ENCODE measurements at places on chromosomes 1 and 21.
A peak's percentile ranks its signal among the peaks of the same experiment; 100 is the strongest.

DNA sequence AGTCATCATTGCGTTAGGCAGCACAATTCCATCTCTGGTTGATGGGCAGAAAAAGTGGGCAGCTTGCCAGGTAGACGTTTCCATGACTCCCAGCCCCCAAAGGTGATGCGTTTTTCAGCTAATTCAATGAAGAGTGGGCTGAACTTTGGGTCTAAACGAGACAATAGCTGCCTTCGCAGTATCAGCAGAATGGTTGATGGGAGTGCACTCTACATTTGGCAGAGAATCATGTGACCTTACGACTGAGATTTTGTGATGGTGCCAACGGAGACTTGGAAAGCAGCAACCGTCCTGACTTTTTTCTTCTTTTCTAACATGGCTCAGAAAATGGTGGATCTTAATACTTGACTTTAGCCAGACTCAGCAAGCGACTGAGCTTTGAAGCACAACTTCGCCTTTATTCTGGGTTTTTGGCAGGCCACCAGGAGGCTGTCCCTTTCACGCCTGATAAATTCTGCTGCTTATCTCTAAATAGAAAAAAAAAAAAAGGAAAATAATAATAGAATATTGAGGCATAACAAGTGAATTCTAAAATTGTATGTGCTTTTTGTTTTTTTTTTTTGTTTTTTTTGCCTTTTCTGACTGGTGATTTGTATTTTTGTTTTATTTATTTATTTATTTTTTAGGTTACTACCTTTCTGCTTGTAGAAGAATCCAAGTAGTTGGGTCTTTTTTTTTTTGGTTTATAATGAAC, 804.8 kb downstream of the USP25 start:
- DNase-seq: no peak

DNA sequence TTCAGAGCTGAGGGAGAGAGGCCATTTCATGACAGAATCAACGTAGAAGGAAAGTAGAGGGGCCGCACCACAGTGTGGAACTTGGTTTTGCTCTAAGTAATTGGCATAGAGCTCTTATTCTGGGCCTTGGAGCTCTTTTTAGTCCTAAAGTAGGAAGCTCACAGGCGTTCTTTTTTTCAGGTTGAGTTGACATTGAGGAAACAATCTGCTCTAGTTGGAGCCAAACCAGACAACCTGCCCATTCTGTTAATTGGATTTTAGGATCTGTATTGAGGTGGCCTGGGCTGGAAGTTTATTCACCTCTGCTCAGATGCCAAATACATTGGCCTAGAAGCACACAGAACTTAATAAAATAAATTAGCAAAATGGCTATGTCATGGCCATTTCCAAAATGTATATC, 1093.9 kb downstream of the ADGRL2 start:
- no peak for DNase-seq

GRCh38 chr1:1358433-1359271, at the start of gene MXRA8:
Gene MXRA8 (minus strand): TSS chr1:1358555. CDS start chr1:1358504, 51 bp downstream.
- DNase-seq: no peak

DNA sequence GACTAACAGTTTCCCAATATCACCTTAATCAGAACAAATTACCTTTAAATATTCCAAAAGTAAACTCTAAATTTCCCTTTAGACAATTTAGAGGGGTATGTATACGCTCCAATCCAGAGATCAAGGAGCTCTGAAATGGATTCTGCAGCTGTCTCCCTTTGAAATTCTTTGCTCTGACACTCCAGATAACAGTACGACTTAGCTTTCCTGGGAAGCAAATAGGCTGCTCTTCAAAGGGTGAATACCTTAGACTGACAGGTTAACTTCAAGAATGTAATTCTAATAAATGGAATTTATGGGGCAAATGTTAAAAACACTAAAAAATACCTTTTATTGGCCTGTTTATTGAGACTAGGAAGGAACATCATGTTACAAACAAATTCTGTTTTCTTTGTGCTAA, 357.2 kb downstream of the USP25 start:
- no peak for DNase-seq

DNA sequence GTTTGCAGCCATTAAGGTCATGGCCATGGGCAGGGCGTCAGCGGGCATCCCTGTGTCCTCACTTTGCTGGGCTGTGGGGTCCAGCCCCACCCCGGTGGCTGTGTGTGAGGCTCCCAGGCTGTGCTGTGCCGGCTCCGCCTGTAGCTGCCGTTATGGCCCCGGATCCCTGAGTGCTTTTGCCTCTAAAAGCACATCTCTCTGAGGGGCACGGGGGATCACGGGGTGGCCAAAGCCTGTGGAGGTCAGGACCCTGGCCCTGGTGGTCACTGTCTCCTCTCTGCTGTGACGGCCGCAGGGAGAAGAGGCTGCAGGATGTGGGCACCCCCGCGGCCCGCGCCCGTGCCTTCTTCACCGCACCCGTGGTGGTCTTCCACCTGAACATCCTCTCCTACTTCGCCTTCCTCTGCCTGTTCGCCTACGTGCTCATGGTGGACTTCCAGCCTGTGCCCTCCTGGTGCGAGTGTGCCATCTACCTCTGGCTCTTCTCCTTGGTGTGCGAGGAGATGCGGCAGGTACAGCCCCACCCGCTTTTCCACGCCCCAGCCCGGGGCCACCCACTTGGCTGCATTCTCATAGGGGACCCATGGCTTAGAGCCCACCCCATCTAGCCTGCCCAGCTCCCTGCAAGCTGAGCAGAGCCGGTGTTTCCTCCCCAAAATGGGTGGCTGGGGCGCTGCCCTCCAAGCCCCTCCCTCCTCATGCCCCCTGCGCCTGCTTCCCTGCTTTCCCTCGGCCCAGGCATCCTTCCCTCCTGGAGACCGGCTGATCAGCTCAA, 48.2 kb downstream of the TRPM2 start:
- no peak for DNase-seq

DNA sequence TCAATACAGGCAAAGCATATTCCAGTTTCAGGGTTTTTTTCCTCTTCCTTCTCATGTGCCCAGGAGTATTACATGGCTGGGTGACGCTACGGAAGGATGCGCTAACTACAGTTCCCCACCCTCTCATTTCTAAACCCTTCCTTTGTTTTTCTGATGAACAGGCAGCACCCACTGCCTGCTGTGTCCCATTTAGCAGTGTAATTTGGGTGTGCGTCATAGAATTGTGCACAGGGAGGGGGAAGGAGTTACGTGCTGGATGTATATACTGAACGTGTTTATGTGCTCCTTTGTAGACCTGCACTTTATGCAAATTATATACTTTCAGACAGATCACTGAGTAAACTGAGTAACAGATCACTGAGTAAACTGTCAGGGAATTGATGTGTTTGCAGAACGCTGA, 44.5 kb downstream of the ELAPOR1 start:
- no peak for DNase-seq

GRCh38 chr1:165365341-165365740, 8.8 kb upstream of the LMX1A start:
- no peak for DNase-seq

DNA sequence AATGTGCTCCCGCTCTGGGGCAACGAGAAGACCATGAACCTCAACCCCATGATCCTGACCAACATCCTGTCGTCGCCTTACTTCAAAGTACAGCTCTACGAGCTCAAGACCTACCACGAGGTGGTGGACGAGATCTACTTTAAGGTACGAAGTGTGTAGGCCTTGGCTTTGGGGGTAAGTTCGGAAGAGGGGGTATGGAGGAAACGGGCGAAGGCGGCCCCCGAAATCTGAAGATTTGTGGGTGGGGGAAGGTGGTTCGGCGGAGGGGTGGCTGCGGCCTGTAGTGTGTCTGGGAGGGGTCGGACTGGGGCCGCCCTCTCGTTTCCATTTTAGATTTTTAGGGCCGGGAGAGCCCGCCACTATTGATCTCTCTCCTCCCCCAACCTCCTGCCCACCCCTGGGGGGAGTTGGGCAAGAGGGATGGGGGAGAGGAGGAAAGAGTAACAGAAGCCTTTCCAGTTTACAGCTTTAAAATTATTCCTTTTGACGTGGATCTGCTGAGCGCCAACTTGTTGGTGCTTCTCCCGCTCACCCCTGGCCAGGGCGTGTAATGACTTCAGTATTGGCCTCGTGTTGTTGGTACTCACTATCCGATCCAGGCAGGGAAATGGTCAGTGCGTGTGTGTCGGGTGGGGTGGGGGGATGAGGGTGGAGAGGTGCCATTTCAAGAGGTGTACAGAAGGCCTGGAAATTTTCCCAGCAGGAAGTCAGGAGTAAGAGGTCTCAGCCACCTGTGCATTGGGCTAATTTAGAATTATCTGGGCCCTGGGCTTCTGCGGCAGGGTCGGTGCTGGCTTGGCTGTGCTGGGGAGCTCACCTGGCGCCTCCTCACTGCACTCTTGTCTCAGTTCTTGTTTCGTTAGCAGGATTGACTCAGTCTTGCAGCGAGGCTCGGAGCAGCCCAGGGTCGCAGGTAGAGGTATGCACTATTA, 880 bp downstream of the PRPF38B start:
- peak; percentile 39 for DNase-seq

DNA sequence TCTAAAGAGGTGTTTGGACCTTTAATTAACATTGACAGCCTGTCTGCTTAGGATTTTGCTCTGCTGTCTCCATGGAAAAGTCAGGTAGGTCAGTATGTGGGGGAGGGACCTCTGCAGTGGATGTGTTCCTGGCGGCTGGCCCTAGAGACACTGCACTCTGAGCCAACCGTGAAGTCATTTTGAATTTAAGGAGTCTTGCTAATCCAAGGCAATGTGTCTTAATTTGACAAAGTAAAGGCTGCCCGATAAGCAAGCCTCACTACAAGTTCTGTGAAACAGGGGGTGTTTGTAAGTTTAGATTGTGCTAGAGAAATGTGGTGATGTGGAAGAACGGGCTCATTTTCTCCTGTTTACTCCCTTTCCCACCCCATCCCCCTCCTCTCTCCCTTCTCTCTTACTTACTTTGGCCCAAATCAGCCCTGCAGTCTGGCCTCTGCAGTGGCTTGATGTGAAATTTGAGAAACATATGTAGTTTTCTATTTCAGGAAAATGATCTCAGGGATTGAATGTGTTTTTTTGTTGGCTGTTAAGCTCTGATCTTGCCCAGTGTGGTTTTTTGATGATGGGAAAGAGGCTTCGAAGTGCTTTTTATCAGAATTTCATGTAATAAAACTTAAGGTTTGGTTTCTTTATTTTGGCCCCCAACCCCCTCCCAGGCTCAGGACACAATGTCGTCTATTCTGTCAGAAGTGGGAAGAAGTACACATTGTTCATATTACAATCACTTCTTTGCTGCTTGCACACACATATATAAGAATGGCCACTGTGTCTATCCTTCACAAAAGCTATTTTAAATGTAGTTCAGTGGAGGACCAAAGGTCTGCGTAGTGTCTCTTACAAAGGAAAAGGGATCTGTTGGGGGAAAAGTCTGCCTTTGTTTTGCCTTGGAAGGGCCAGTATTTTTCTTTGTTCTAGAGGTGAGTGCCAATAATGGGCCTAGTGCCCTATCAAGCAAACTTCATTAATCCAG, 96.6 kb downstream of the FGGY start:
- no peak for DNase-seq

- no peak for DNase-seq
Measured at GRCh38 chr1:26359981-26360806, 6.3 kb upstream of the CRYBG2 start.

DNA sequence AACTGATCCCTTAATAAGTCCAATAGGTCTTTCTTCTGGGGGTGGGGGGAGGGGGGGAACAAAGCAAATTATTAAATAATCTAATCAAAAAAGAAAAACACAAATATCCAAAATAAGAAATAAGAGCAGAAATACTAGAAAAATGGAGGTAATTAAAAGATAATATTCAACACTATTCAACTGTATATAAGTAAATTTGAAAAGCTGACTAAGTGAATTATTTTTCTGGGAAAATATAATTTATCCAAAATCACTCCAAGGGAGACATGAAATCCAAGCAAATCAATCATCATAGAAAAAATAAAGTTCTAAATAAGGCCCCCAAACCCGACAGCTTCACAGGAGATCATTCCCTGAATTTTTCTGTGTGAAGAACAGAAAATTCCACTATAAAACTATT, 18.8 kb downstream of the VPS26C start:
- DNase-seq: no peak

DNA sequence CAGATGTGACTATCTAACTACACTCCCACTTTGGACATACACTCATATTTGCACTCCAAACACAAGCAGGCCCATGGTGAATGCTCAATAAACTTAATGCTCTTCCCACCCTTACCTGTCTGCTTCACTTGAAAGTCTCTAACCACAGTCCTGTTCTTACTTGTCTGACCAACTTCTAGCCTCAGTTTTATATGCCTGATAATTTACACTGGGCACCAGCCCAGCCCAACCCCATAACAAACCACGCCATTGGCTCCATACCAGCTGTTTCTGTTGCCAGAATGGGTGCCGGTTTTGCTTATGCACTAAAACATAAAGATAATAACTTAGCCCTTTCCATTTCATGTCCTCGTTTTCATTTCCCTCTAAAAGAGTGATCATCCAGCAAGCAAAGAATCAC, 395.4 kb downstream of the NTNG1 start:
- no peak for DNase-seq

DNA sequence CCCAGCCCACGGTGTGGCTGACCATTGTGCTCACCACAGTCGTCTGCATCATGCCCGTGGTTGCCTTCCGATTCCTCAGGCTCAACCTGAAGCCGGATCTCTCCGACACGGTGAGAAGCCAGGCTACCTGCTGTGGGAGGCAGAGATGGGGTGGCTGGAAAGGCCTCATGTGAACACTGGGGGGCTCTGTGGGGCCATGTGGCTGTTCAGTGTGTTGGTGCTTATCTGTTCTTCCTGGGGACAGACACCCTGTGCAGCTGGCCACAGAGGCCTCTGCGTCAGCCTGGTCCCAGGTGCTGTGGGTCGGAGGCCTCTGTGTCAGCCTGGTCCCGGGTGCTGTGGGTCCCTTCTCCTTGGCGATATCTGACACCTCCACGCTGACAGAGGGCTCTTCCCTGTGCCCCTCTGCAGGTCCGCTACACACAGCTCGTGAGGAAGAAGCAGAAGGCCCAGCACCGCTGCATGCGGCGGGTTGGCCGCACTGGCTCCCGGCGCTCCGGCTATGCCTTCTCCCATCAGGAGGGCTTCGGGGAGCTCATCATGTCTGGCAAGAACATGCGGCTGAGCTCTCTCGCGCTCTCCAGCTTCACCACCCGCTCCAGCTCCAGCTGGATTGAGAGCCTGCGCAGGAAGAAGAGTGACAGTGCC, 23.2 kb downstream of the ATP8B2 start:
- DNase-seq: no peak

DNA sequence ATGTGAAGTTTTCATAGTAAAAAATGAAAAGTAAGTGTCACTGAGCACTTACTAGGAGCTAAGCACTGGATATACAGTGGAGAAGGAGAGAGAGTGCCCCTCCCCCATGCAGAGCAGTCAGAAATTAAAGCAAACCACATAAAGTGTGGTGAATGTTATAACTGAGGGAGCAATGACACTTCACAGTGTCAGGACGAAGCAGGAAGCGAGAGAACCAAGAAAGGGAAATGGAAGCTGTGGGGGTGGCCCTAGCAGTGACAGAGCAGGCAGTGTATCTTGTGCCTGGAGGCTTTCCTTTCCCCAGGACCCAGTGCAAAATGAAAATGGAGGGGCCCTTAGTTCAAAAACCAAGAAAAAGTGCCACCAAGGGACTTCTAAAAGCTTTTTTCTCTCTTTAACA, 21.5 kb upstream of the RCAN3 start:
- no peak for DNase-seq

DNA sequence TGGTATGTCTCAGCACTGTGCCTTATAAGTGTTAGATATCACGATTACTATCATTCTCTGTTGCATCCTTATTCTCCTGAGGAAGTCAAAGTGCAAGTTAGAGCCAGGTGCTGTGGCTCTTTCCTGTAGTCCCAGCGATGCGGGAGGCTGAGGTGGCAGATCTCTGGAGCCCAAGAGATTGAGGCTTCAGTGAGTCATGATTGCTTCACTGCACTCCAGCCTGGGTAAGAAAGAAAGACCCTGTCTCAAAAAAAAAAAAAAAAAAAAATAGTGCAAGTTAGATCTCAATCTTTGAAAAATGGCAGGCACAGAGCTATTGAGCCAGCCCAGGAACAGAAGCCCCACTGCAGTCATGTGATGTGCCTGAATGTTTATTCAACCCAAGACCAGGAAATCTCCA, 147.8 kb upstream of the POGK start:
- DNase-seq: no peak

Data from stimulated activated CD4-positive, alpha-beta T cell treated with anti-CD3 and anti-CD28 coated beads, TNF-alpha, amount 100 ng/mL, for 48 hours (primary cell).